ENCODE measurements at places on chromosomes 6 and 20.

GRCh38 chr6:3421791-3422434 is 34.9 kb downstream of the SLC22A23 start:
- DNase-seq: peak; percentile 75

GRCh38 chr6:2948228-2949025 is 22.9 kb downstream of the SERPINB6 start:
- no peak for DNase-seq

DNA sequence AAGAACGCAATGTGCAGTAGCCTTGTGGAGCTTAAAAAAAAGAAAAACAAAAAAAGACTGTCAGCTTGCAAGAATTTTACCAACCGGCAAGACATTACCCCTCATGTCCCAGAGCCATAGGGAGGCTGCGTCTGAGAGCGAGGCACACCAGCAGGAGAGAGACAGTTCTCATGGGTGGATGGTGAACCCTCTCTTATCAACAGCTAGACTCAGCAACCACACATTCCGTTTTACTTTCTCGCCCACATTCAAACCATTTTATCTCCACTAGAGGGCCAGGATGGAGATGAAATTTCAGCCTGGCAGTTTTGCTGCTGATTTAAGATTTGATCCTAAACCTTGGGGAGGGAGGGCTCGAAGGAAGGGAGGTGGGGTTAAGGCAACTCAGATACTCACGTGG is 247.0 kb downstream of the ATXN1 start:
- DNase-seq: peak; percentile 64

DNA sequence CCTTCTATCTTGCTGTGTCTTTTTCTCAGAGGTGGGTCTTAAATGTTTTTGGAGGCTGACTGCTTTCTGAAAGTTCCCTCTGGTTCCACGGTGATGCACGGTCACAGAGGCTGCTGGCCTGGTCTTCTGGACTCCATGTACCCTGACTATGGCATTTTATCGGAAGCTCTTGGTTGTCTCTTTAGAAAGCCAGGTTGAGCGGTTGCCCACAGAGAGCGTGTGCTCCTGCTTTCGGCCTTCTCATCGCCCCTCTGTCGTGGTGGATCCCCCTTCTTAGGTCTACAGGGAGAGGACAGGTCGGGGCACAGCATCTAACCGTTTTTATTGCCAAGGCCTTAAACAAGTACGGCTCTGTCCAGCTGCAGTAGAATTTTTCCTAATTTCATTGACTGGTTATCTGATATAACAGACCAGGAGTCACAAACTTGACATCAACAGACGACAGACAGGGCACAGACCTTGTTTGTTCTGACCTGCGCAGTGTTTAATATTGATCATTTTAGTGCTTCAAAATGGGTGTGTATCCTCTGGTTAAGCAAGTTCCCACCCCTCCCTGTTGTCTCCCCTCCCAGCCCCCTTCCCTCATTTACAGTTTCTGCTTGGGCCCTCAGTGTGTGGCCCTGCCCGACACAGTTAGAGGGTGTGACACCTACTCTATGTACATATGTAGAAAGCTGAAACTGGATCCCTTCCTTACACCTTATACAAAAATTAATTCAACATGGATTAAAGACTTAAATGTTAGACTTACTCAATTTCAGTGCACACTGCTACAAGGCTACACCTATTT is 24.7 kb downstream of the SYTL3 start:
- DNase-seq: no peak

DNA sequence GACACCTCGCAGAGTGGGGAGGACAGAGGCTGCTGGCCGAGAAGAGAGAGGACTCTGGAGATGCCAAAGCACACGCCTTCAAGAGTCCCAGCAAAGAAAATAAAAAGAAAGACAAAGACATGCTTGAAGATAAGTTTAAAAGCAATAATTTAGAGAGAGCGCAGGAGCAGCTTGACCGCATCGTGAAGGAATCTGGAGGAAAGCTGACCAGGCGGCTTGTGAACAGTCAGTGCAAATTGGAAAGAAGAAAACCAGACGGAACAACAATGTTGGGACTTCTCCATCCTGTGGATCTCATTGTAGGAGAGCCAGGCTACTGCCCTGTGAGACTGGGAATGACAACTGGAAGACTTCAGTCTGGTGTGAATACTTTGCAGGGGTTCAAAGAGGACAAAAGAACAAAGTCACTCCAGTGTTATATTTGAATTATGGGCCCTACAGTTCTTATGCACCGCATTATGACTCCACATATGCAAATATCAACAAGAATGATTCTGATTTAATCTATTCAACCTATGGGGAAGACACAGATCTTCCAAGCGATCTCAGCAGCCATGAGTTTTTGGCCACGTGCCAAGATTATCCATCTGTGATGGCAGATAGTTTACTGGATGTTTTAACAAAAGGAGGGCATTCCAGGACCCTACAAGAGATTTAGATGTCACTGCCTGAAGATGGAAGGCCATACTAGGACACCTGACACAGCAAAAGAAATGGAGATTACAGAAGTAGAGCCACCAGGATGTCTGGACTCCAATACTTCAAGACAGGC is 52.2 kb downstream of the REV3L start:
- DNase-seq: no peak

GRCh38 chr6:157804448-157805327 is 18.4 kb upstream of the SNX9 start:
- DNase-seq: no peak

- no peak for DNase-seq
These were observed 25.2 kb downstream of the DLL1 start for GRCh38 chr6:170265655-170266054.
